Prostate gland (tissue), 2 donors: ENCODE measurements at places on chromosomes 3 and 15.

- DNase-seq, result no peak
These were observed 76.2 kb downstream of the USP13 start for GRCh38 chr3:179729086-179729485.

GRCh38 chr3:165389064-165389463 is 192.9 kb upstream of the SLITRK3 start:
- no peak for DNase-seq

- peak; percentile 49 for DNase-seq
These were observed 19.0 kb downstream of the PDHB start for GRCh38 chr3:58414538-58415197.

DNA sequence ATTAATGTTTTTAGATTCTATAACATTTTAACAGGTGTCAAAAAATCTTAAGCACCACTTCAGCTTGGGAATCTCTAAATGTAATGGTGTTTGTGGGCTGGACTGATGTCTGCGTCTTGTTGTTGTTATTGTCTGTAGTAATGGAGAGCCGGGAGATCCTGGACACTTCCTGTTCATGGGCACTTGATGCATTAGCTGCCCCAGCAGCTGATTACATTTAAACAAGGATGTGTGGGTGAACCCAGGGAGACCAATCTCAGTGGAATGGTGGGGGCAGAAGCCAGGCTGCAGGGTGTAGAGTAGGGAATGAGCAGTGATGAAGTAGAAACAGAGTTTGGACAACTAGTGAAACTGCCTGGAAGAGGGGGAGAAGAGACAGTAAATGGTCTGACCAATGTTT is 7.8 kb downstream of the CCR5AS start:
- DNase-seq, result no peak

DNA sequence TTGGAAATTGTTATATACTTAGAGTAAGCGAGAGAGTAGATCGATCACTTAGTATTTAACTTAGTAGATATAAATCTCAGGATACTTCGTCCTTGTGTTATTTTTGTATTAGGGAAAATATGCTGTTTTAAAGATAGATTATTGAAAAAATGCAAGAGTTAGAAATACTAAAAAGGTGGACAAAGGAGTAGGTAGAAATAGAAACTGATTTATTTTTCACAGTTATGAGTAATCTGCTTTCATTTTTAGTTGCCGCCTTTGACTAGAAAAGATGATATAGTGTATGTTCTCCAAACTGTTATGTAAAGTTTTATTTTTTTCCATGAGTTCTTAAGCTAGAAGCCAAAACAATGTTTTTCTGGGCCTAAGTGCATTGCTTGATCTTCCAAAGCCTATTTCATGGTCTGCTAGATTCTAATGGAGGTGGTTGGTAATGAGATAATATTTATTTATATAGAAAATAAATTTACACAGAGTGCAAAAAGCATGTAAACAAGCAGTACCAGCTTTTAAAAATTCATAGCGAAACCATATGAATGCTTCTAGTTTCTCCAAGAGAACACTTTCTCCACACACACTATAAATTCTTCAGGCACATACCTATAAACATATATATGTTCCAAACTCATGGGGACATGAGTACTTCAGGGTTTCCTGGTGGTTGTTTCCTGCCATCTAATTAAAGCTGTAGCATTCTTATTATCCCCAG is 61.1 kb downstream of the DIPK2A start:
- no peak for DNase-seq

DNA sequence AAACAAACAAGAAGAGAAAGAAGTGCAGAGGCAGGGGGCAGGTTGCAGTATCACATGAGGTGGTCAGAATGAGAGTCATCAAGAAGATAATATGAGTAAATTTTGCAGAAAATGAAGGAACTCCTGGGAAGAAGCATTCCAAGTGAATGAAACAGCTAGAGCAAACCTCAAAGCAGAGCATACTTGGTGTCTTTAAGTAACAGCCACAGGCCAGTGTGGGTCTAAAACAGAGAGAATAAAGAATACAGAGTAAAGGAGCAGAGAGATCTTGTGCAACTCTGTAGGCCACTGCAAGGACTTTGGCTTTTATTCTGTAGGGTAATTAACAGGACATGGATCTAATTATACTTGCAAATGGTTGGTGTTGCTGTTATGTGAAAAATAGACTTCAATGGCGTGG is 81.3 kb downstream of the STAC start:
- no peak for DNase-seq

DNA sequence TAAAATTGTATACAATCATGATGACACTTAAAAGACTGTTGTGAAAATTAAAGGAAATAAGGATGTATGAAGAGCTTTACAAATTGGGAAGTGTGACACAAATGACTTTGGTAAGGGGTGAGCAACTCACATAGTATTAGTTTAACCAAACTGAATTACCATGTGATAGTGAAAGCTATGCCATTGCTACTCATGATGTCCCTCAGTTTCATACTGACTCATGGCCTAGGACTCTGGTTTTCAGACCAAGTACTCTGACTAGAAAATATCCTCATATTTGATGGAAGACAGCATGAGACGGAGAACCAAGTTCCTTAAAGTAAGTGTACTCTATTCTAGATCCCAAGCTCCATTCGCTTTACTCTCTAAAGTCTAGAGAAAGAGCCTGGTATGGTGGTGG is 203.2 kb upstream of the ICE2 start:
- no peak for DNase-seq

GRCh38 chr3:132606085-132606484 is 9.0 kb downstream of the ACKR4 start:
- no peak for DNase-seq

GRCh38 chr3:82133070-82133606 is 371.7 kb upstream of the GBE1 start:
- DNase-seq, result peak; percentile 50

DNA sequence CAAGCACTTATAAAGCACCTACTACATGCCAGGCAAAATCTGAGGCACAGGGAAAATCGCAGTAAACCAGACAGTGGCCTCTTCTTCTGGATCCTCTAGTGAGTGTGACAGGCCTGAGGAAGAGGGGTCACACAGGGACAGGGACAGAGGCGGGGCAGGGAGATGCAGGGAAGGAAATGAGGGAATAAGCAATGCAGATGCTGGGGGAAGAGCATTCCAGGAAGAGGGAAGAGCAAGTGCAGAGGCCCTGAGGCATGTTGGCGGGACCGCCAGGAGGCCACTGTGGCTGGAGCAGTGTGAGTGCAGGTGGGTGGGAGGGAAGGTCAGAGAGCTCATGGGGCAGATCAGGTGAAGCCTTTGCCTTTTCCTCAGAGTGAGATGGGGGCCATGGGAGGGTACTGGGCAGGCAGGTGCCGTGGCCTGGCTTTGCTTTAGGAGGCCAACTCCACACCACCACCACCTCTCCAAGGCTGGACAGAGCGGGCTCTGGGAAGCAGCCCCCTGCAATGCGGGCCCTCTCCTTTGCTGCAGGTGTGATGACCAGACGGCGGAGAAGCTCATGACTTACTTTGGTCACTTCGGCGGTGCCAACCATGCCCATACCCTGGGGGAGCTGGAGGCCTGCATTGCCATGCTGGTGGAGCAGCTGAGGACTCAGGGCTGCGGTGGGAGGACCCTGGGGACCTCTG is 26.8 kb upstream of the GP9 start:
- DNase-seq, result no peak

- DNase-seq, result no peak
These were observed 18.9 kb downstream of the MYH15 start for GRCh38 chr3:108491456-108491855.

- no peak for DNase-seq
These were observed 18.2 kb downstream of the IDH3A start for GRCh38 chr15:78167227-78167888.

GRCh38 chr3:57100046-57100695 is 39.7 kb downstream of the SPATA12 start:
- peak; percentile 70 for DNase-seq

- DNase-seq, result no peak
These were observed 31.8 kb downstream of the P3H2 start for GRCh38 chr3:190088890-190089289.

DNA sequence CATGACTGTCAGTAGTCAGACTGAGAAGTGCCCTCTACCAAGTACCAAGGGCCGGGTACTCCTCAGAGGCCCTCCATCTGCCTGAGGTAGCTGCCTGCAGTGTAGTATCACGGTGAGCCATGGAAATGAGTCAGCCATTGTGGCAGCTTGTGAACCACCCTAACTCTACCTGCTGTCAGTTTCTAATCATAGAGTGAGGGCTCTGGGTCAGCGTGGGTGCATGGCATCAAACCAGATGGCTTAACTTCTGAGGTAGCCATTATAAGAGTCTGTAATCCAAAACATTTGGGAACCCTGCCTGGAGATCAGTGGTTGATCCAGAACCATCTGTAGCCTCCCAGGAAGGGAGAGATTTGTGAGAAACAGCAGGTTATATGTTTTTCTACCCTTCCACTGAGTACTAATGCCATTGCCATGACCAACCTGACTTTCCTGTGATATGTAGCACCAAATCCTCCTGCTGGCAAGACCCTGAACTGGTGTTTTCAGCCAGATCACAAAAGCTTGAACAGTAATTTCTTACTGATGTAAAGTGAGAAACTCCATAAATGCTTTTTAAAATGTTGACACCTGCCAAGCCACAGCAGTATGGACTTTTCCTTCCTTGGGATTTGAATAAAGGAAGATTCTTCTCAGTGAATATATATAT is 38.9 kb downstream of the ABHD2 start:
- no peak for DNase-seq

GRCh38 chr3:117793622-117794265 is 1084.2 kb downstream of the TUSC7 start:
- DNase-seq, result no peak

GRCh38 chr15:88543065-88543776 is 3.3 kb downstream of the DET1 start:
- DNase-seq, result no peak

- DNase-seq, result no peak
These were observed 20.7 kb upstream of the ISLR2 start for GRCh38 chr15:74109713-74110112.

- no peak for DNase-seq
These were observed 15.5 kb upstream of the THRB start for GRCh38 chr3:24510030-24510648.
